ENCODE measurements at places on chromosomes 1 and 21. TPM values are rescaled to one million over a fixed set of nuclear protein-coding genes. Genes with fewer than 3 reads are reported as not detected.

Gene CTH
- total RNA-seq = 12.2 TPM

Gene HRNR
- not detected for total RNA-seq

Gene AQP10
- total RNA-seq = not detected

Gene MEX3A
- total RNA-seq = under 0.01 TPM

DNA sequence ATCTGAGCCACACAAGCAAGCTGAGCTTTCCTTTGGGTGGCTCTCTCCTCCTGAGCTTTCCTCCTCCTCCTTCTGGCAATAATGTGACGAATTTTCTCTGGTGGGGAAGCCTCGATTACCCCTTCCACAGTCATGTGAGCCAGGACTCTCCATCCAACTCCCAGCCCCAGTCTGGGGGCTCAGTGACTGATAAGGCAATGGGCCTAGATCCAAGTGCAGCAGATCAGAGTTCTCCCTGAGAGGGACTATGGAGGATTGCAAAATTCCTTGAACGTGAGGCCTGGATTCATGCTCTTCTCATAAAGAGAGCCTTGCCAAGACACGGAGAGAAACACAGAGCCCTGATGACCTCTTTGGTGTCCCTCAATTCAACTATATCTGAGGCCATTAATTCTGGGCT lies 31.3 kb upstream of the TRIM67 start:
- DNase-seq = no peak

DNA sequence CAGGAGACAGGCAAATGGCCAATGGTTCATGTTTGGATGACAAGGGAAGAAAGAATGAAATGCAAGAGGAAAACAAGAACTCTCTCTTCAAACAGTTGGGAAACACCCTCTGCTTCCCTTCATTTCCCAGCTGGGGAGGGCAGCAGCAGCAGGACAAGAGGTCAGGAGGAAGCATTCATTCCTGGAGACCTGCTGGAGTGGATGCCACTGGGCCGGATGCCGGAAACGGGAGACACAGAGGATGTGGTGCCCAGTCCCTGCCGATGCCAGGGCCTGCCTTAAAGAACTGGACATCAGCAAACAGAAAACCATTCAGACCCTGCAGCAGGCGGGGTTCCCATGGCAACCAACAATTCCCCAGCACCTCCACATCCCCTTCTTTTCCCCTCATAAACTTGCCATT lies 102.3 kb upstream of the ZNF648 start:
- peak; percentile 58 for DNase-seq

DNA sequence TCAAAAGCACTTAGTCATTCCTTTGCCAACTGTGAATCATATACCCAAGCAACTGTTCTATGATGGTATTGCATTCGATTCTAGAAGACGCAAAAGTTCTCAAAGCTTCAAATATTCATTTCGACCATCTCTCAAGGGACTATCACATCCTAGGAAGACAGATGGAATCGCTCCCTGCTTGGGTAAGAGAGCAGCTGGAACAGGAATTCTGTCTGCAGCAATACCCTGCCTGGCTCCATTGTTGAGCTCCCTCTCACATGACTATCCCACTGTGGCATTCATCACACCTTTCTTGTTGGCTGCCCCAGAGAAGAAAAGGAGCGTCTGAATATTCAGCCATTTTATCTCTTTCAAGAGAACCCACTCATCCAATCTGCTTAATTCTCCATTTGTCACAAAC lies 397.7 kb downstream of the NTNG1 start:
- DNase-seq = no peak

GRCh38 chr1:206518206-206518605 lies 10.9 kb downstream of the RASSF5 start:
- no peak for DNase-seq

DNA sequence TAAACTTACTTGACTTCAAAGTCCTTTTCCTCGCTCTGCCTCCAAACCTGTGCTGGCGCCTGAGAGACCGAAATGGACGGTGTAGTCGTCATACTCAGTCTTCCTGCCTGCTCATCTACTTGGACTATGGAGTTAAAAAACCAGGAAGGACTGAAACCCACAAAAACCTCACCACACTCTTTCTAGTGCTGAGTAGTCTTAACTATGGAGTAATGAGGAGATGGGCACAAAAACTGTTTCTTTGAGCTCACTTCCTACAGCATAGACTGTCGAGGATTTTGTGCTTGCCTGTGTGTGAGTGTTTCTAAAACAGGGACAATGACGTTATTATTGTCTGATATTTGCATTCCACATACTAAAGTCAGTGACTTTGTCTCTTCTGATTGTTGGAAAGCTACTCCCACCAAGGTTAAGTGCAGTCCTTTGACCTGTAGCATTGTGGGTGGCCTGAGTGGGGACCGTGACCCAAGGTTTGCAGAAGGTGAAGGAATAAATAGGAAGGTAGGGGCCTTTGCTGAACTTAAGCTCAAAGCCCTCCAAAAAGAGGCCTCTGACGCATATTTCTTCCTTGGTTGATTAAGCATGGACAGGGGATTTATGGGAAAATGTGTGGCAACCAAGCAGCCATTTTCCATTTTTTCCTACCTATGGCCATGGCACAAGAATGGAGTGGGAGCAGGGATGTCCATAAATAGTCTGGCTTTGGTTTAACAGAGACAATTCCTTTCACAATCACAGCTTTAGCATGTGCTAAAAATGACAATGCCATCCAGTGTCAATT lies 109.6 kb downstream of the ZBTB18 start:
- no peak for DNase-seq

DNA sequence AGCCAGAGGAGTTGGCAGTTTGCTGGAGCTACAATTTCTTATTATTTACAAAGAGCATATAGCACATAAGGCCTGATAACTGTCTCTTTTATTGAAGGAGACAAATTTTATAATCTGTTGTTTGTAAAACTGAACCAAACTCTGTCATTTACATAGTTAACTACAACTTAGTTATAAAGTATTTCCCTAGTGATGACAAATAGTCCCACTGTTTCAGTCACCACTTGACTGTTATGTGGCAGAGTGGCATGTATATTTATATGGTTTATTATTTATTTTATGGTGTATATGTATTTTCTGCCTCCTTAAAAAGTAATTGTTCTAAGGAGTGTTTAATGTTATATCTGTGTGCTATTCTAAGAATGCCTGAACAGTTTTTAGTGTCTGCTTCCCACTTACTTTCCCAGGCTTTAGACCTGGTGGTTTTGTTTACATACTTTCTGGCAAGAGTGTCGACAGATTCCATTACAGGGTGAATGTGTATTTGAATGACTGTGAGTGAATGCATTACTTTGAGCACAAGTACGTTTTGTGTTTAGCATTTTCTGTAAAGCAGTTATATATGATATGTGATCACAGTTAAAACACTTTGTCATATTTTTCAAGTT lies 10.0 kb downstream of the TSEN15 start:
- no peak for DNase-seq

DNA sequence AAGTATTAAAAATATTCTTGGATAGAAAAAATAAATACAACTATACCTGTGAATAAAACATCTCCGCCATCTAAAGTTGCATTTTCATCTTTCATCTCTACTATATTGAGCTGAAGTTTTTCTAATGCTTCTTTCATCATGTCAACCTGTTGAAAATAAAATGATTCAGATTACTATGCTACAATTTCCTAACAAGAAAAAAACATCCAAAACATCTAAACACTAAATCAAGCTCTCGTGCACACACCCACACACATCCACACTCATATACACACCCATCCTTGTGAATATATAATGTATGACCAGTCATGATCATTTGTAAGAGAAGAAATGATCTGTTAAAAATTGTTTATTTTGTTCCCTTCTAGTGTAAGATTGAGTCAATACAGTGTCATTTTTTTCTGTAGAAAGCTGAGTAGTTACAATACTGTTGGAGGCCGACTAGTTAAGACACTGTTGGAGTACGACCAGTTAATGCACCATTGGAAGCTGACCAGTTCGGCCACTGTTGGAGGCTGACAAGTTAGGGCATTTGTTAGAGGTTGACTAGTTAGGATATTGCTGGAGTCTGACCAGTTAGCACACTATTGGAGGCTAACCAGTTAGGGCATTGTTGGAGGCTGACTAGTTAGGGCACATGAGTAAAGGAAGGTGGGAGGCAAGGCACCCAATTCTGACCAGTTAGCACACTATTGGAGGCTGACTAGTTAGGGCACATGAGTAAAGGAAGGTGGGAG lies 82.4 kb upstream of the BCL10 start:
- no peak for DNase-seq

- no peak for DNase-seq
These were observed 126.2 kb downstream of the PRRX1 start for GRCh38 chr1:170790175-170790574.

- no peak for DNase-seq
These were observed 2.3 kb downstream of the SPEN start for GRCh38 chr1:15849775-15850324.

Measured in tibial nerve (tissue), 4 donors.